ENCODE measurements at places on chromosomes 2 and 18. TPM values are rescaled to one million over a fixed set of nuclear protein-coding genes. Genes with fewer than 3 reads are reported as not detected.

The REEP1 gene
- total RNA-seq = 0.89 TPM

The STEAP3 gene
- 54.9 TPM for total RNA-seq

The DYNAP gene
- not detected for total RNA-seq

The CCDC85A gene
- 0.39 TPM for total RNA-seq

The GBX2 gene
- 2.9 TPM for total RNA-seq

The QPCT gene
- 22.8 TPM for total RNA-seq

The LONRF2 gene
- total RNA-seq = 1.5 TPM

The LIPG gene
- 0.17 TPM for total RNA-seq

The ANKRD29 gene
- total RNA-seq = 17.6 TPM

The PRSS56 gene
- total RNA-seq = 0.12 TPM

The AOX1 gene
- total RNA-seq = 5.4 TPM

The NPAS2 gene
- 106 TPM for total RNA-seq

The DNAH6 gene
- total RNA-seq = 0.01 TPM

The MAP3K19 gene
- not detected for total RNA-seq

The SCYGR4 gene
- total RNA-seq = not detected

The CNTNAP5 gene
- total RNA-seq = not detected

The CXCR4 gene
- total RNA-seq = 1.1 TPM

The CHRNA1 gene
- not detected for total RNA-seq

The GAREM1 gene
- total RNA-seq = 8.2 TPM

The LYPD1 gene
- 16.2 TPM for total RNA-seq

The NOL4 gene
- total RNA-seq = not detected

The SCN1A gene
- not detected for total RNA-seq

The EVA1A gene
- total RNA-seq = 7.7 TPM

The KIF1A gene
- 0.84 TPM for total RNA-seq

The ANKRD23 gene
- 1.4 TPM for total RNA-seq

The LAMA1 gene
- 0.13 TPM for total RNA-seq
